ENCODE measurements at places on chromosomes 5 and 9.

- no peak for DNase-seq
Observed at GRCh38 chr5:16493261-16493660, 27.7 kb upstream of the ZNF622 start.

DNA sequence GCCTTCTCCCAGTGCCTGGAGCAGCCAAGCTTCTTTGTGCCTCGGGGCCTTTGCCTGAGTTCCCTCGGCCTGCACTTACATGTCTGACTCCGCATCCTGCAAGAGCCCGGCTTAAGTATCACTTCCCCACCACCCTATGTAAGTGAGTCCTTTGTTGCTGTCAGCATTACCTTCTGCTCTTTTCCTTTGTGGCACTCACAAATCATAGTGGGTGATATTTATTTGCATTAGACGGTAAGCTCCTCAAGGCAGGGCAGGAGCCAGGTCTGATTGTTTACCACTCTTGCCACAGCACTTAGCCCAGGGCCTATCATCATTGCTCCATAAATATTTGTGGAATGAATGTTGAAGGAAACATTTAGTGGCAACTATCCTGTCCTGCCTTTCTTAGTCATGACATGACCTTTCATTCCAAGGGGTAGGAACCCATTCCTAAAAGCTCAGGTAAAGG, 4.8 kb downstream of the GM2A start:
- DNase-seq = no peak

DNA sequence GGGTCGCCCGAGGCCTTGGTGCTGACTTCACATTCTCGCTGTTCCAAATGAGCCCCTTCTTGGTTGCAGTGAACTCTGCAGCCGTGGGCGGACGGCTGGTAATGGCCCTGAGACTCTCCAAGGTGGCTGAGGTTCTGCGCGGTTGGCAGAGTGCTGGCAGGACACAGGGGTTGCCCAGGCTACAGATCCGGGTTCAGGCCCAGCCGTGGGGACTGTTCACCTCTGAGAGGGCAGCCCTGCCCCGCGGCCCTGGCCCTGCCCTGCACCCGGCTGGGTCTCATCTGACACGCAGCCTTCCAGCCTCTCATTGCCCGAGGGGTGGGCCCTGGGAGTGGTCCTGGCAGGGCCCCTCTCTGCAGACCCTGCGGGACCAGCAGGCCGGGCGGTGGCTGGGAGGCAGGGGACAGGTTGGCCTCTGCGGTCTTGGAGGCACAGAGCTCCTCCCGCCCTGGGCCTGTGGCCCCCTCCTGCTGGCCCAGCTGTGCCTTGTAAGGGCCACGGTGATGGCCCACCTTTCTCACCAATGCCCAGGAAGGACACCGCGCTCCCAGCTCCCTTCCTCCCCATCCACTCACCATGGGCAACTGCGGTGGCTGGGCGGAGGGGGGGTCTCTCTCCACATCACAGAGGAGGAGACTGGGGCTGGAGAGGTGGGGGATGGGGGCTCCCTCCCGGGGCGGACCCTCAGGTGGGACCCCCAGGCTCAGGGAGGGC, 51.6 kb downstream of the AHRR start:
- no peak for DNase-seq

DNA sequence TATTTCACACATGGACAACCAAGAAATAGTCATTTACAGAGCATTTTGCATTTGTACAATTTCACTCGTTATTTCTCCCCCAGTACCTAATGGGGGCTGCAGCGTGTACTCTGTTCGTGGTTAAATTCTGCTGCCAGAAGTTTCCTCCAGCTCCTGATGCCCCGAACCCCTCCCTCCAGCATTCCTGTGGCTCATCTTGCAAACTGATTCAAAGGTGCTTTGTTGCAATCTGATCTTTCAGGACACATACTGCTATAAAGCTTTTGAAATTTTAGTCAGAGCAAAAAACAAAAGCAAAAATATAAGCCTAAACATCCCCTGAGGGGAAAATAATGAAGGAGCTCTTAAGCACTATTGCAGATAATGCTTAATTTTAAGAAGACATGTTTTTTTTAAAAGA, 27.7 kb downstream of the UBLCP1 start:
- DNase-seq = no peak

DNA sequence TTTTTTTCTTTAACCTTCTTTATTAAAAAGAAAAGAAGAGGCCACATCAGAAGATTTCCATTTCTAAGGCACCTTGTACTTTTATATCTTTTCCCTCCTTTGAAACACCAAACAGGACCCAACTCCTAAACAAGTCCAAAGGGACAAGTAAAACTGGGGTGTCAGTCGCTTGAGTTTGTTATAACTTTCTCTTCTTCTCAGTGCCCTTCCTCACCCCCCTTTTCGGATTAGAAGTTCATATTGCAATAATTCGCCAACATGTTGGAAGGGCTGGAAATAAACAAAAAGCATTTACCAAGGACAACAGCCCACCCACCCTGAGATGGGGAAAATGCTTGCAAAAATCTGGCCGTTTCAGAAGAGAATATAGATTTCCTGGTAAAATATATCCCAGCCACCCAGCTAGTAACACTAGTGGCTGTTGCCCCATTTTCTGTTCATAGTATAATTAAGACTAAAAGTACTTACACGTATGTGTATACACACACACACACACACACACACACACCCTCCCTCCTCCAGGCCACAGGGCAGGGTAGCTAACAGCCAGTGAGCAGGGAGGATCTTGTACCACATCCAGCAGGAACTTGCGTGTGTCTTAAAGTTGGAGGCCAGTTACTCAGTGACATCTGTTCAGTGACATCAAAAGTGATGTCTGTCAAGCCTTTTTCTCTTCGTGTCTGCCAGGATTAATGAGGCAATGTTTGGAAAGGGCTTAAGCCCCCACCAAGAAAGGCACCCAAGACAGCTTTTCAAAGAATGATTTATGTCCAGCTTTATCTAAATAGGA, 149.1 kb upstream of the KLF4 start:
- no peak for DNase-seq

DNA sequence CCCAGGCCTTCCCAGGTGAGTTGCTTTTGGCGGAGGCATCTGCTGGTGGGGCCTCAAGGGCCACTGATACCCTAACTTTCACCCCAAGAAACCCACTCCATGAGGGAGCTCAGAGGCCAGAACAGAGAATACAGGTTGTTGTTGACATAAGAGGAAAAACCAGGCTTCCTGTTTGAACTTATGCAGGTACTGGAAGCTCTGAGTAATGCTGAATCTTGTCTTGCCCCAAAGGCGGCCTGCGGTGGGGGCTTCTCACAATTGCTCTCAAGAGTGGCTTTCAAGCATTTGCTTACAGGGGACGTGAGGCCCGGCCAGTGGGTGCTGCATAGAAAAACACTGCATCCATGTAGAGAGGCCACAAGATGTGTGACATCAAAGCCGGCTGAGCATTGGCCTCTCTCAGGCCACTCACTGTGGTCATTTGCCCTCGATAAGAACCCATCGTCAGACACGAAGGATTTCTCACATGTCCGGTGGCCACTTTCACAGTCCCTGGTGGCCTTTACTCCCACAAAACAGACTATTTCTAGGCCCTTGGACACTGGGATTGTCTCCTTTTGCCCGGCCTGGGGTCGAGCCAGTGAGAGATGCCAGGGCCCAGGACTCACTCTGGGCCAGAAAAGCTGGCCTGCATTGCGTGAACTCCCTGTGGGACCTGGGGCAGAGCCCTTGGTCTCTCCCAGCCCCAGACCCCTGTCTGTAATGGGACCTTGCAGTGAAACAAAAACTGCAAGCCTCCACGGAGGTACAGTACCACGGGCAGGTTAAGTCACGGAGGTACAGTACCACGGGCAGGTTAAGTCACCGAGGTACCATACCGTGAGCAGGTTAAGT, 34.5 kb upstream of the TCF7 start:
- no peak for DNase-seq

- DNase-seq = no peak
Observed at GRCh38 chr9:104774831-104775573, 11.1 kb downstream of the NIPSNAP3B start.

All from frontal cortex (tissue), 4 donors.